ENCODE measurements at places on chromosomes 5 and 9. TPM values are rescaled to one million over a fixed set of nuclear protein-coding genes. Genes with fewer than 3 reads are reported as not detected.

LYSMD3 gene
- 9.6 TPM for total RNA-seq

SLC24A2 gene
- total RNA-seq: not detected

FRMD3 gene
- total RNA-seq: 0.23 TPM

CARD9 gene
- 0.19 TPM for total RNA-seq

DOCK8 gene
- 0.08 TPM for total RNA-seq

RIOK2 gene
- total RNA-seq: 12.4 TPM

FST gene
- 230 TPM for total RNA-seq

TLX3 gene
- total RNA-seq: not detected

ORM2 gene
- not detected for total RNA-seq

IL7R gene
- total RNA-seq: 4.1 TPM

CORO2A gene
- 22.3 TPM for total RNA-seq

ARID3C gene
- total RNA-seq: 0.31 TPM

WHRN gene
- 3.7 TPM for total RNA-seq

Data from hair follicular keratinocyte (primary cell).